ENCODE measurements at places on chromosomes 16 and 17.

GRCh38 chr16:62539657-62540056 is 503.4 kb upstream of the CDH8 start:
- DNase-seq = no peak

- no peak for DNase-seq
Observed at GRCh38 chr17:55335625-55336024, 70.9 kb downstream of the HLF start.

DNA sequence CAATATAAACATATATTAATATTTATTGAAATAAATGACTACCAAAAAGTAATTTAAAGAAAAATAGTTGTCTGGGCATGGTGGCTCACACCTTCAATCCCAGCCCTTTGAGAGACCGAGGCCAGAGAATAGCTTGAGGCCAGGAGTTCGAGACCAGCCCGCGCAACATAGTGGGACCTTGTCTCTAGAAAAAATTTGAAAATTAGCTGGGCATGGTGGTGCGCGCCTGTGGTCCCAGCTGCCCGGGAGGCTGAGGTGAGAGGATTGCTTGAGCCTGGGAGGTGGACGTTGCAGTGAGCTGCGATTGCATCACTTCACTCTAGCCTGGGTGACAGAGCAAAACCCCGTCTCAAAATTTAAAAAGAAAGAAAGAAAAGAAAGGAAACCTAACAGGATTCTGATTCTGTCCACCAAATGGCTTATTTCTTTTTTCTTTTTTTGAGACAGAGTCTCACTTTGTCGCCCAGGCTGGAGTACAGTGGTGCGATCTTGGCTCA is 3.4 kb upstream of the BPTF start:
- DNase-seq = no peak

- no peak for DNase-seq
Observed at GRCh38 chr17:61007980-61008379, 330.3 kb downstream of the BCAS3 start.

DNA sequence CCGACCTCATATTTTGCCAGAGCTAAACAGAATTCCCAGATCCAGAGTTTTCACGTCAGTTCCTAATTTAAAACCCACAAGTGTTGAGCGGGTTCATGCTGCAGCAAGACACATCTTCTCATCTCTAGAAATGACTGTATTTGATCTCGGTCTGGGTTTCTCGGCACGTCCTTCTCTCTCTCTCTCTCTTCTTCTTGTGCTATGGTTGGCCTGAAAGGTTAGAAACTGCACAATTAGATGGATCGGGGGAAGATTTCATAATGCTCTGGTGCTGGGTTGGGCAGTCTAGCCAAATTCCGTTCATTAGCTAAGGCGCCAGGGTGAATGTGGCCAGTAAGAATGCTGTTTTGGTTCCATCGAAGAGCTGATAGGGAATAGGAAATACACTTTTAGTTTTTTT is 158.9 kb upstream of the NOG start:
- DNase-seq = no peak

DNA sequence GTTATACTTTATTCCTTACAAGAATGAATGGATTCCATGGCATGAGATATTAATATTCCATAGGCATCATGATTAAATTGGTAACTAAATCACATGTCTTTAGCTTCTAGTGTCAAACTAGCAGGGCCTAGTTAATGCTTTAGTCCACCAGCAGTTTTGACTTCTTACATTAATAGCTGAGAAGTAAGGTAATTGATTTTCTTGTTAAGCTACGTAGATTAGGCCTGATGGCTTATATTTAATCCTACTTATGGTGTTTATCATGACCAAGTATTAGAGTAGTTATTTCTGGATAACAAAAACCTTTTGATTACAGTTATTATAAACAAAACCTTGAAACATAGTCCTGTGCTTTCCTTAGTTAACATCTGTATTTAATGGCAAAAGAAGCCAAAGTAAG is 184.5 kb downstream of the TANC2 start:
- no peak for DNase-seq

GRCh38 chr17:79171188-79171587 is 96.6 kb downstream of the ENGASE start:
- no peak for DNase-seq

- DNase-seq = no peak
Observed at GRCh38 chr16:55655381-55655896, 349 bp upstream of the SLC6A2 start.

GRCh38 chr17:78231991-78232858 is 794 bp downstream of the TMEM235 start:
- DNase-seq = no peak

- DNase-seq = no peak
Observed at GRCh38 chr17:58525239-58525638, 10.8 kb upstream of the MTMR4 start.

DNA sequence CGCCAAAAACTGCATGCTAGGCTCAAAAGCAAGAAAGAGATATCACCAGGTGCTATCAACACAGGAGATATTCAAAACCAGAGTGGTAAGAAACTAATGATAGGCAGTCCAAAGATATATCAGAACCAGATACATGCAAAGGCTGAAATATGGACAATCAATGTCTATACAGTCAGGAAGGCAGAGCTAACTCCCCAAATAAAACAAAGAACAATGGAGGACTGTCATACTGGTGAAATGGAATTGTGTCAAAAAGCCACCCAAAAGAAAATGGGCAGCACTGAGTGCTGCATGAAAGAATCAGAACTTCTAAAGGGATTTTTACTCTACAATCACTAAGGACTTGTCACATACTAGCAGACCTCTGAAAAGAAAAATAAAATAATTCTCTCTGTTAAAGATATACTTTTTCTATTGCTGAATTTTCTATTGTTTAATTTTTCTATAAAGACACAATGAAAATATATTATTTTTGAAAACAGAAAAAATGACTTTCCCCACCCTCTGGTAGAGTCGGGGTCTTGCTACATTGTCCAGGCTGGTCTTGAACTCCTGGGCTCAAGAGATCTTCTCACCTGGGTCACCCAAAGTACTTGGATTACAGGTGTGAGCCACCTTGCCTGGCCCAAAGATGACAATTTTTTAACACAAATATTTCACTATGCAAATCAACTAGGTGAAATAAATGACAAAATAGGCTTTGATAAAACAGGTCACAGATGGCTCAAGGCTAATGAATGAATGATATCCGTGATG is 98.2 kb downstream of the USP32 start:
- no peak for DNase-seq

- no peak for DNase-seq
Observed at GRCh38 chr16:22664132-22664531, 149.8 kb upstream of the HS3ST2 start.

GRCh38 chr16:47392081-47392480 is 68.8 kb downstream of the ITFG1 start:
- no peak for DNase-seq

GRCh38 chr16:3113765-3114479 is 1.5 kb downstream of the ZNF205 start:
- no peak for DNase-seq

DNA sequence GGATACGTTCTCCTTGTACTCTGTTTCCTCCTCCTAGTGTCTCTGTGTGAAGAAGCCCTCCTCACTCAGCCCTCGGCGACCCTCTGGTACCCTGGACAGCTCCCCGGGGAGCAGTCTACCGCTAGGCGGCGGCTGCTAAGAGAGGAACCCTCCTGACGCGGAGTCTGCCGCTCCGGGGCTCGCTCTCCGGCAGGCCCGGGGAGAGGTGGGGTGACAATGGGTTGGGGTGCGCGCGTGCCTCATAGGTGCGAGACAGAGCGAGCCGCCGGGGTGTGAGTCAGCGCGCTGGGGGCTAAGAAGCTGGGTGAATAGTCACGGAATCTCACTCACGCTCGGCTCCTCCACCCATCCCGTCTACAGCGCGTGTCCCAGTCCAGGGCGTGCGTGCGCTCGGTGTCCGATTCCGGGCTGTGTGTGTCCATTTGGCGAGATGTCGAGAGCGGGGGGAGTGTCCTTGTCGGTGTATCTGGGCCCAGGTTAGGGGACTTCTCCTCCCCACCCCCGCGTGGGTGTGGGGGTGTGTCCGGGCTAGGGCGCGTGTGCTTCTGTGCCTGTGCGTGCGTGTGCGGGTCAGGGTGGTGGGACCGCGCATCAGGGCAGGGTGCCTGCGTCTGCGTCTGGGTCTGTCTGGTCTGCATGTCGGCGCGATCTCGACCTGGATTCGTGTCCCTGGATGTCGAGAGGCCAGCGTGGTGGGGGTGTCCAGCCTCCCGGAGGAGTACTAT is 577 bp upstream of the HS3ST2 start:
- DNase-seq = no peak

GRCh38 chr16:67773099-67773498 is 33.3 kb downstream of the RANBP10 start:
- no peak for DNase-seq

DNA sequence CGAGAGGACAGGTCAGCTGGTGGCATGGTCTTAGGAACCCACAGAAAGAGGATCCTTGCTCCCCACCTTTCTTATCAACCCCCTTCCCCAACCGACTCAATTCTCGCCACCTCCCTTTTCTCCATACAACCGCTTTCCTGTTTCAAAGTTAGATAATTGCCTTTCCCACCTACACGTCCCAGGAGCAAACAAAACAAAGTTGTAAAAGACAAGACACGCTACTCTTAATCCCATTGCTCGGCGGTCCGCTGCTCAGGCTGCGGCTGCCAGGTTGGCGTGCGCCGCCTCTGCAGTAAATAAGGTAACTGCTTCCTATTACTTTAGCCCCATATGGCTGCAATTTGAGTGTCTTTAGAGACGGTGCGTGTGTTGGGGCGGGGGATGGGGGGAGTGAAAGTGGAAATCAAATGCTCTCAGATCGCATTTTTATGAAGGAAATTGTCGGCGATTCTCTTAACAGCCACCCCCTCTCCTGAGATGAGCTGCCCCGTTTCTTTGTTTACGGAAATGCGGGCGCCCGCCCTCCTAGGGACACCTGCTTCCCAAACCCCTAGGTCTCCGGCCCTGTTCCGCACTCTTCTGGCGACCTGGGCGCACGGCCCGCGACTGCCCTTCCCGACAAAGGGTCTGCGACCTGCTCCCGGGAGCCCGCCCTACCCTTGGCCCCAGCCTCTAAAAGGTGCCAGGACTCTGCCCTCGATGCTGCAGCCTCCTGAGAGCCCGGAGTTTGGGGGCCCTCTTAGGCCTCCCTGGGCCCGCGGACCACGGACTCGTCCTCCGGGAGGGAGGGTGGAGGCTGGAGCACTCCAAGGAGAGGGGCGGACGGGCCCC is 3.7 kb upstream of the CBX8 start:
- no peak for DNase-seq

- DNase-seq = no peak
Observed at GRCh38 chr17:77697480-77698400, 260.8 kb upstream of the TNRC6C start.

DNA sequence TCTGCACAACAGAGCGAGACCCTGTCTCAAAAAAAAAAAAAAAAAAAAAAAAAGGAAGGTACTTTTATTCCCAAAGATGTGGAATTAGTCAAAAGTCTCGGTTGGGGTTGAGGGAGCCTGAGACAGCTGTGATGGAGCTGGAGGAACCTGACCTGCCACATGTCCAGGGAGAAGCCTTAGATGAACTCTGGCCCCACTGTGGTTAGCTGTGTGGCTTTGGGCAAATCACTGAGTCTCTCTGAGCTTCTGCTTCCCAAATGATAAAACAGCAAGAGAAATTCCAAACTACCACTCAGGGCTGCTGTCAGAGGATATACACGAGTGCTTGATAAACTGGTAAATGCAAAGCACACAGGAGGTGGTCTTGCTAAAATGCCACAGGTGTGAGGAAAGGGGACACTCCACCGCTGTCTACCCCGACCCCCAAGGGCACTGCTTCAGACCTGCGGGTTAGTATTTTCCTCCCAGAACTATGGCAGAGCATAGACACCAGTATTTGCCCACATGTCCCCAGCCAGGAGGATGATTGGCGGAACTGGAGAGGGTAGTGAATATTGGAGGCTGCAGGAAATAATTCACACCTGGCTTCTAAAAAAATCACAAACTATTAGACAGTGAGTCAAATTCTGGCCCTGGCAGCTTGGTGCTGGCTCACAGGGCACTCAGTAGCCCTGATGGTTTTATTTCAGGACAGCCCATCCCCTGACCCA is 14.7 kb downstream of the DRC3 start:
- no peak for DNase-seq

GRCh38 chr17:55986817-55987216 is 166.5 kb upstream of the ANKFN1 start:
- no peak for DNase-seq

- DNase-seq = no peak
Observed at GRCh38 chr16:51149721-51150164, 1.3 kb downstream of the SALL1 start.

GRCh38 chr17:68656666-68657065 is 55.5 kb upstream of the FAM20A start:
- DNase-seq = no peak

GRCh38 chr17:75087558-75088453 is at the start of gene SLC16A5:
Gene SLC16A5, plus strand, starts transcription at chr17:75087954. Its CDS starts 5,683 bp downstream, at chr17:75093637.
- DNase-seq = no peak

DNA sequence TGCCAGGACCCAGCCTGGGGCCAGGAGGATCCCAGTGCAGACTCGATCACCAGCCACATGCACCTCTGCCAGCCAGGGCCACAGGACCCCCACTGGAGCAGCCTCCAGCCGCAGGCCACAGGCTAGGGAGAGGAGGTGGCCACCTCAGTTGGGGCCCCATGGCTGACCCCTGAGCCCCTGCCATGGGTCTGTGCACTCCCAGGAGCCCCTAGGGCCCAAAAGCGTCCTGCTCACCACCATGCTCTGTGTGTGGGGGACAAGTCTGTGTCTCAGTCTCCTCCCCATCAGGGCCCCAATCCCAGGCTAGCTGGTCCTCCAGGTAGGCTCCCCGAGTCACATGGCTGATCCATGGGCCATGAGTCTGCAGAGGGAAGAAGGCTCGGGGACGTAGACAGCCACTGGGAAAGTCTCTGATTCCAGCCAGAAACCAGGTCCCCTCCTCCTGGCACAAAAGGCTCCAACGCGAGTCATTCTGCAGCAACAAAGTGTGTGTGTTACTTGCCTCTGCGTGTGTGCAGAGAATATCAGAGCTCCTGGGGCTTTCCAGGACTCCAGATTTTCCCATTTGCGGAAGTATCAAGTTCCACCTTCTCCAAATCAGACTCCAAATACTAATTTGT is 6.1 kb upstream of the PRSS8 start:
- DNase-seq = no peak

- no peak for DNase-seq
Observed at GRCh38 chr16:76428858-76429257, 151.7 kb downstream of the CNTNAP4 start.

GRCh38 chr17:81339534-81340296 is 44.6 kb upstream of the SLC38A10 start:
- no peak for DNase-seq

Measured in NCI-H1436 treated with DMSO at 0.1 percent for 48 hours (cell line).